ENCODE measurements at places on chromosomes 2 and 18.

DNA sequence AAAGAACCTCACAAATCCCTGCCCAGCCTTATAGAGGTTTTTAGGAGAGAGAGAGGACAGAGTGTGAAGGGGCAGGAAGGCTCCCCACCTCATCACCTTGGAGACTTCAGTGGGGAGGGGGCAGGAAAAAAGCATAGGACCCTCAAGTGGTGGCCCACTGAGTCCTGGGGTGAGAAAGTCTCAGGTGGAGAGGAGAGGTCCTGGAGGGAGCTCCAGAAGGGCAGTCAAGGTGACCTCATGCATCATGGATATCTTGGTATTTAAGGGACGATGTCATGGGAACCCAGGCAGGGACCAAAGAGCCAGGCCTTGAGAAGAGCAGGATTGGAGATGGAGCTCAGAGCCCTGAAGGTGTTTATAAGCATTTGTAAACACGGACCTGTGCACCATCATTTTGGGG lies 204.5 kb downstream of the SLC4A3 start:
- no peak for DNase-seq

DNA sequence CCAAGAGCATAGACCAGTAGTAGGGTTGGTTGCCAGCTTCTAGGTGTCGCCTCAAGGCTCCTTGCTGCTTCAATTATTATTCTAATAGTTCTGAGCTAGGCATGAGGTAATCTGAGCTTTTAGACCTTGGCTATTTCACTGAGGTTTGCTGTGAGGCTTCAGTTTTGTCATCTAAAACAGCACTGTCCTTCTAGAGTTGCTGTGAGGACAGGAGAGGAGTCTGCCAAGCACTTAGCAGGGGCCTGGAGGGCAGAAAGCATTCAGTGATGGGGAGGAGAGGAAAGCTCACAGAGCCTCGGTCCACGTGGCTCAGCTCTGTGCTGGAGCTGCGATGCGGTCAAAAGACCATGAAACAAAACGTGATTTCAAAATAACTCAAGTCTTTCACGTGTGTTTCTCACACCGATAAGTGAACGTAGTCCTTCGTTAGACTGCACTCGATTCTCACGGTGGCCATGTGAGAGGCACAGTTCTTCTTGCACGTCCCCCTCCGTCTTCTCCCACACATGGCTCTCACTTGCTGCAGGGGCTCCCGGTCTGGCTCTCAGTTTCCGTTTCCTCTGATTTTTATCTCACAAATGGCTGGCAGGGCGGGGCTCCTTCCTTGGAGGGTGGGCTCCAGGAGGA lies 113.7 kb downstream of the B3GNT2 start:
- DNase-seq, result no peak

DNA sequence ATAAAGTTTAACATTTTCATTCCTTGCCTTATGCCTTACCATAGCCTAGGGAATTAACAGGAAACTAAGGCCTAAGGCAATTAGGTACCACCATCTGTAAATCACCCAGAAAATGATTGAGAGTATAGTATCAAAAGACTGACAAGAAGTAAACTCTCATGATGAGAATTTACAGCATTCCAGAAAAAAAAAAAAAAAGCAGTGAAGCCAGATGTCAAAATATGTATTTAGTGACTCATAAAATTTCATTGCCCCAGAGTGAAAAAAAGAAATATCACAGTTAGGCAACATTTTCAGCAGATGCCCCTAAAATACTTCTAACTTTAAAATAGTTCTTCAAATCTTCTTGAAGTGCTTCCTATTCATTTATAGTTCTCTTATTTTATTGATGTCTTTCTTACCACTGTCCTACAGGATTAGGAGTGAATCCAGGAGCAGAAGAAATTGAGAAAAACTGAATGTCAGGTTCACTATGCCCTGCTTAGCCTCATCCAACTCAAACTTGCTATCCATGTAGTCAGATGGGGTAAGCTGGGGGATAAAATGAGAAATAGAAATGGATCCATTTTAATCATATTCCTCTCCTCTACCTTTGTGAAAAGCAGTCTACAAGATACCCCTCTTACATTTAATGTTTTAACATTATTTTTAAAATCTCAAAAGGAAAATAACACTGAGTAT lies 57.3 kb upstream of the TANK start:
- DNase-seq, result no peak

GRCh38 chr18:75213611-75214331 lies 3.2 kb downstream of the TSHZ1 start:
- no peak for DNase-seq

GRCh38 chr2:232632904-232633412 lies 446 bp upstream of the EFHD1 start:
- DNase-seq, result no peak
